Stimulated activated CD8-positive, alpha-beta memory T cell treated with anti-CD3 and anti-CD28 coated beads, Interleukin-15, amount 100 ng/mL, for 48 hours (primary cell): ENCODE measurements at places on chromosomes 7 and 10.
A peak's percentile ranks its signal among the peaks of the same experiment; 100 is the strongest.

DNA sequence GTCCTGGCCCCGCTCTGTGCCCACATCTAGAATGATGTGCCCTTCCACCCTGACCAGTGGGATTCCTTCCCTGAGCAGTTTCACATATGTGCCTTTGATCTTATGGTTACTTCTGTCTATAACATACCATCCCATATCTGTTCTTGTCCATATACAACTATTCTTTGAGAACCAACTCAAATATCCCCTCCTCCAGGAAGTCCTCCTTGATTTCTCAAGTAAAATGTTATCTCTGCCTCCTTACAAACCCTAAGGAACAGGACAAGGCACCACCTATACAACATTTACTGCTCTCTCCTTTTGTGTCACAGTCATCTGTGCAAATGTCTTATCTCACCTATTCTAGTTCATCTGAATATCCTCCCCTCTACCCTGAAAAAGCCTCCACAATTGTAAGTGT lies 28.2 kb downstream of the HABP2 start:
- no peak for DNase-seq

- DNase-seq, result no peak
Measured at GRCh38 chr10:52563360-52563759, 209.2 kb downstream of the MBL2 start.

DNA sequence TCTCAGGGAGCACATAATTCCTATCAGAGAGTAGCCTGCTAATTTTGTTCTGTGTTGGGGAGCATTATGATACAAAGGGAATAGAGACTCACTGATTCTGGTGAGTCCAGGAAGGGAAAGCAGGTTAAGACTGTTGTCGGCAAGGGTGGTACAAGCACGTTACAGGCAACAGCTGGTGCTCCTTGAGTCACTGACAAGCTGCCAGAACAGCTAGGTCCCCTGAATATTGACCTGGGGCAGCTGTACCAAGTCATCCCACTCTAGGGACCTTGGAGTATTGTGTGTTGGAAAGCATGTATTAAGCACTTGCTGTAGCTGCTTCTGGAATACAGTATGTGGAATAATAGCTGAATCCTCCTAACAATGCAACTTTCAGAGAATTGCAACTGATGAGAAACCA lies 37.0 kb upstream of the GLCCI1 start:
- DNase-seq, result no peak

DNA sequence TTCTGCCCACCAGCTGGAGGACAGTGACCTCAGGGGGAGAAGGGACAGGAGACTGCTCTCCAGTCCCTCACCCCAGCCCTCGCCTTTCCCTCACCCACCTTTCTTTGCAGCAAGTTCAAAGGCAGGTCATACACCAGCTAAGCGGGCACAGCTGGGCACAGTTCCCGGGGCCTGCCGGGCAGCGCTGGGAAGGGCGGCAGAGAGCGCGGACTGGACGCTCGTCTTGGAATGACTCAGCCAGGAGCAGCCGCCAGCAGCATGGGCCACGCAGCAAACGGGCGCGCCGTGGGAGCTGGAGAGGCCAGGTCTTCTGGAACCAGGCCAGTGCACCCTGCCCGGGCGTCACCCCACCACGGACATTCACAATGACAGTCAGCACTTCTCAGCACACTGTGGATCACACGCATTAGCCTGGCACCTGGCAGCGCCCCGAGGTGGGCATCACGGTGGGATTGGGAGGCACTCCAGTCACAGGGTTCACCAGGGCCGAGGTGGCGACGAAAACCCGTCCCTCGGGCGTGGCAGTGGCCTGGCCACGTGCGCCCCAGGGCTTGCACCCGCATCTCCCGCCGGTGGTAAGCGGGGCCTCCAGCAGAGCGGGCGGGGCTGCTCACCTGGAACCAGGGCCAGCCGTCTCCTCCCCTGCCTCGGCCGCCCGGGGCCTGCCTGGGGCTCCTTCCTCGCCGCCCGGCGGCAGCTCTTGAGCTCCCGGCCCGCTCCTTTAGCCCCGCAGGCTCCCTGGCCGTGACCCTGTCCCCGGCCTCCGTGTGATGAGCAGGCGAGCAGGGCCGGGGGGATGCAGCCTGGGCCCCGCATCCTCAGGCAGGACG lies 29.0 kb upstream of the WDFY4 start:
- DNase-seq, result no peak

DNA sequence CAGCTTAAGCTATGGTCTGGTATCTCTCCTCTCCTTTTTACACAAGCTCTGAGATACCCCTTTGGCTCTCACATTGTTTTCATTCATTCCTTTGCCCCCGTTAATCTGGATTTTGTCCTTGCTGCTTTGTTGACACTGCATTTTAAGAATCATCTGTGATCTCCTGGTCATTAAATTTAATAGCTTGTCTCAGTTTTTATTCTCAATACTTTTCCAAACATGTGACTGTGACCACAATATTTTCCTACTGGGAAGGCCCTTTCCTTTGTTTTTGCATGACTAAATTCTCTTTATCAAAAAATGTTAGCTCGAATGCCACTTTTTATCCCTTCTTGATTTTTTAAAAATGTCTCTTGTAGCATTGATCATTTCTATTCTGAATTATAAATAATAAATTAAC lies 171.2 kb downstream of the SUGCT start:
- DNase-seq, result no peak

DNA sequence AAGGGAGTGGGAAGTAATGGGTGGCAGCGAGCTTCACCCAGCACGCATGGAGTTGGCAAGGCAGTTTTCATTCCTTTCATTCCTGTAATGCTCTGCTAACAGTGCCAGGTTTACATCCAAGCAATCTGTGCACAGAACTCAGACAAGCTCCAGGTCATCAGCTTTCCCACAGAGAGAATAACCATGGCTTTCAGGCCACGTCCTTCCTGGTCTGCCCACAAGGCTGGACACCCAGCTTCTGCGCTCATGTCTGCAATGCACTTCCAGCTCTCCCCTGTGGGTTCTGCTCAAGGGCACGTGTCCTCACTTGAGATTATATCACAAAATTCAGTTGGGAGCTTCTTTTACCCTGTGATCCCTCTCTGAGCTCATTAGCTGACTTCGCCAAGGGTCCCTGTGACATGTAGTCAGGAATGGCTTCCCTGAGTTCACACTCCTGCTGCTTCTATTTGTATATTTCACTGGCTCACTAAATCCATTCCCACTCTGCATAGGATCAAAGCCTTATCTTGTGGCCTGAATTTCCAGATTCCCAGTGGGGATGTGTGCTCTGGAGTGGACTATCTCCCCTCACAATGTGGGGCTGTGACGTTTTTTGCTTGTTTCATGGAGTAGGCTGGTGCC lies 18.6 kb downstream of the AKR1C2 start:
- DNase-seq, result no peak

- DNase-seq, result no peak
Measured at GRCh38 chr10:27207350-27207749, 33.2 kb downstream of the ACBD5 start.

DNA sequence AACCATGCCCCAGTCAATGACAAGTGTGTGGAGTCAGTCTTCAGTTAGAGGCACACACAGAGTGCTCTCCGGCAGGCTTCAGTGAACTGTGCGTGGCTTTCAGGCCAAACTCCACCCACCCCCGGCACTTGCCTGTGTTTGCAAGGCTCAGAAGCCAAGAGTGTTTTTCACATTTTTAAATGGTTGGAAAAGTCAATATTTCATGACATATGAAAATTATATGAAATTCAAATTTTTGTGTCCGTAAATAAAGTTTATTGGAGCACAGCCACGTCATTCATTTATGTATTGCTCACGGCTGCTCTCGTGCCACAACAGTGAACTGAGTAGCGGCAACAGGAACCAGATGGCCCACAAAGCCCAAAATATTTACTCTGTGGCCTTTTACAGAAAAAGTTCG lies 104.7 kb downstream of the SFMBT2 start:
- no peak for DNase-seq

GRCh38 chr7:152894295-152895170 lies 135.0 kb downstream of the ACTR3B start:
- DNase-seq, result peak; percentile 10

- DNase-seq, result no peak
Measured at GRCh38 chr7:17968791-17969715, 28.8 kb upstream of the SNX13 start.
